ENCODE measurements at places on chromosomes 16 and 17.

GRCh38 chr16:68731637-68732036 lies 5.5 kb upstream of the CDH1 start:
- no peak overlapping the region for H3K4me3 ChIP-seq
- no peak for DNase-seq
- no peaks in the 10 kb centered on the region for H3K36me3 ChIP-seq
- no peaks in the 10 kb centered on the region for H3K4me1 ChIP-seq
- H3K27ac ChIP-seq: no peak overlapping the region

DNA sequence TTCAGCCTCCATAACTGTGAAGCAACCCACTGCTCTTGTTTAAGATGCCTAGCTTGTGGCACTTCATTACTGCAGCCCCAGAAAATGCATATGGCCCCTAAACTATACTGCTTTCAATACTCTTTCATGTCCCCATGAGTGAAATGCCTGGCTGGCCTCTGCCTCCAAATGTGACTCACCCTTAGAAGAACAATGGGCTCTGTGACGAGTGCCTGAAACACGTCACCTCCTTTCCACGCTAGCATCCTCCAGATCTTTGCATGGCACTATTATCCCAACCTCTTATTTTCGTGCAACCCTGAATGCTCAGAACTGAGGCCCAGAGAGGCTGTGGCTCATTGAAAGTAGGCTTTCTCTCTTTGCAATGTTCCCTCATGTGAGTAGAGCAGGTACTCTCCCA lies 233.1 kb downstream of the CBLN1 start:
- no peak overlapping the region for H3K27ac ChIP-seq
- DNase-seq: no peak
- H3K36me3 ChIP-seq: no peaks in the 10 kb centered on the region
- no peaks in the 10 kb centered on the region for H3K4me1 ChIP-seq
- no peaks in the 10 kb centered on the region for H3K27me3 ChIP-seq

- H3K27me3 ChIP-seq: no peaks in the 10 kb centered on the region
- DNase-seq: no peak
- H3K36me3 ChIP-seq: peaks cover 67% of the 10 kb centered on the region
These were observed 22.2 kb downstream of the MEAK7 start for GRCh38 chr16:84482001-84482891.

DNA sequence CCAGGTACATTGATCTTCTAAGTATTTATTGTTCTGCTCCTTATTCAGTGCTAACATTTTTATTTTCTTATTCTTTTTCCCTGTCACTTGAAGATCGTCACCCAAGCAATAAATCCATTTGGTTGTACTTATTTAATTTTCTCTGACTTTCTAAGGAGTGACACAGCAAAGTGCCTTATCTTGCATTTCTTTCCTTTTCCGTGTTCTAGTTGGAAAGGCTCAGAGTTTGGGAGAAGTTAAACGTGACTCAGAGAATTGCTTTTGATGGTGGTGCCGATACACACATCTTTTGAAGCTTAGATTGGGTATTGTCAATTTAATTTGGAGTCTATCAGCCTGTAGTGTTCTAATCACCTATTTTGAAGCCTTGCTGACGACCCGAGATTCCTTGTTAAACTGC lies 72.0 kb downstream of the PITPNC1 start:
- no peak overlapping the region for H3K4me3 ChIP-seq
- no peaks in the 10 kb centered on the region for H3K27me3 ChIP-seq
- no peak for DNase-seq

GRCh38 chr16:3672571-3673041 lies 18.1 kb downstream of the DNASE1 start:
- H3K4me1 ChIP-seq: no peaks in the 10 kb centered on the region
- H3K36me3 ChIP-seq: peaks cover 45% of the 10 kb centered on the region
- no peak overlapping the region for H3K27ac ChIP-seq

DNA sequence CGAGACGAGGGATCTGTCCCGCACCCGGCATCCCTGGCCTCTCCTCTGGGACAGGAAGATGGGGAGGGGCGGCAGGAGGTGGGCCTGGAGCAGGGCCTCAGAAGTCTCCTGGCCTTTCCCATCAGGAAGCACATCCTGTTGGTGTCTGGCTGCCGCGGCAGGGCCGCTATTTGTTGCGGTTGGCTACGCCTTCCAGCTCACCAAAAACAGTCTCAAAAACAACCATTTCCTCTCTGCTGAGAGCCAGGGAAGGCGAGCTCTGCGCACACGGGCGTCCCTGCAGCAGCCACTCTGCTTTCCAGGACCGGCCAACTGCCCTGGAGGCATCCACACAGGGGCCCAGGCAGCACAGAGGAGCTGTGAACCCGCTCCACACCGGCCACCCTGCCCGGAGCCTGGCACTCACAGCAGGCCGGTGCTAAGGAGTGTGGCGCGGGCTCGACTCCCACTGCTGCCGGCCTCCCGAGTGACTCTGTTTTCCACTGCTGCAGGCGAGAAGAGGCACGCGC lies at the start of gene TMEM204:
TSS of gene TMEM204 (plus strand) at position 224 of the 509 bp plus-strand sequence. CDS start 610 bp downstream, outside the sequence.
- H3K27me3 ChIP-seq: no peaks in the 10 kb centered on the region
- peak within 1 kb of the TSS; percentile 41 for H3K27ac ChIP-seq
- peaks cover 19% of the 10 kb centered on the region for H3K4me1 ChIP-seq
- peaks cover 18% of the 10 kb centered on the region for H3K36me3 ChIP-seq
- peak; percentile 97 for DNase-seq

DNA sequence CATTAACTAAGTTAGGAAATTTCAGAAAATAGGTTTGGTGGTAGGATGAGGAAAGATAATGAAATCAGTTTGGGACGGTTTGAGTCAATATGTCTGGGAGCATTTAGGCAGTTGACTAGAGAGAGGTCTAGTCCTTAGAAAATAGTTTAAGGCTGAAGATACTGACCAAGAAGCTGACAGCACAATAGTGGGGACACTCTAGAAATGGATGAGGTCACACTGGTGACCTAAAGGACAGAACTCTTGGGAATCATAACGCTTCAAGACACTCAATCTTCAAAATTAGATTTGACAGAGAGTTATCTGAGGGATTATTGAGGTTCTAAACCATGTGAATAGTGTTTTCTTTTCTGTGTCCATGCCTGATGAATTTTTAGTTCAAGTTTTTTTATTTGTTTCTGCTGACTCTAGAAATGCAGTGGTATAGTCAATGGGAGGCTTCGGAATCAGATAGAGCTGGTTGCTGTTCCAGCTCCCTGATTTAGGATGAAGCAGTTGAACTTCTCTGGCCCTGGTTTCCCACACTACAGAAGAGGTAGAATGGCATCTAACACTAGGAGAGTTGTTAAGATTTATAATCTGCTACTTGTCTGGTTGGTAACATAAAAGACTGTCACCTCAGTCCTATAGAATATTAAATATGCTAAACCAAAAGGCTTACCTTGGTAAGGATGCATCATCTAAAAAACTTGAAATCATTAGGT lies 29.7 kb downstream of the MMD start:
- H3K36me3 ChIP-seq: no peaks in the 10 kb centered on the region
- no peaks in the 10 kb centered on the region for H3K4me1 ChIP-seq
- DNase-seq: no peak

All from osteoblast (primary cell).